Globus pallidus (tissue), 1 donor: ENCODE measurements at places on chromosomes 5 and 9.
A peak's percentile ranks its signal among the peaks of the same experiment; 100 is the strongest.

DNA sequence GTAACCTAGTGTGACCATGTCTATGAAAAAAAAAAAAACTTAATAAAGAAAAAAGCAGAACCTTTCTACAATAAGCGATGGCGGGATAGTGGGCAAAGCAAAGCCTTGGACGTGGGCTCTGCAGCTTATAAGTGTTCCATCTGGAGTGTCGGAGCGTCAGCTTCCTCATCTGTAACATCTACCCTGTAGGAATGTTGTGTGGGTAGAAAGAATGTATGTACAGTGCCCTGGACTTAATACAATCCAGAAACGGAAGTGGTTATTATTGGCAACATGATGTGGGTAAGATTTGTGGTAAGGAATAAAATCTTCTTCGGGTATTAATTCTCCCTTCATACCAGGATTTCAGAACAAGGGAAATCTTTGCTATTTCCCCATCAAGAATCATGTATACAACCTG is 66.5 kb downstream of the SEMA5A start:
- no peak for DNase-seq

- no peak for DNase-seq
Measured at GRCh38 chr9:78788101-78788500, 491.2 kb downstream of the PSAT1 start.

DNA sequence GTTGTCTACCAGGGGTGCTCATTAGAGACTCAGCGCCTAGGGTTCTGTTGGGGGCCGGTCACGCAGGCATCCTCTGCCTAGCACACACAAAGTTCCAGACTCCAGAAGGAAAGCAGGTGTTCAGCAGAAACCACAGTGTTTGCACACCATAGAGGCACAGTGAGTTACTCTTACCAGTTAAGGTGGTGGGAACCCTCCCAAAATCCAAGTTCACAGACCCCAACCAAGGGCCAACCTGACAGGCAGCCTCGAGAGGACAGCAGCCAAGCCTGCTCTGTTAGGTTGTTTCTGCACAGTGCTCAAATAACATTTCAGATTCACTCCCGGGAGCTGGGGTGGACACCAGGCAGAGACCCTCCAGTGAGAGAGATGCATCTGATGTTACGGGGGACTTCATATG is 36.2 kb downstream of the SECISBP2 start:
- DNase-seq = no peak

DNA sequence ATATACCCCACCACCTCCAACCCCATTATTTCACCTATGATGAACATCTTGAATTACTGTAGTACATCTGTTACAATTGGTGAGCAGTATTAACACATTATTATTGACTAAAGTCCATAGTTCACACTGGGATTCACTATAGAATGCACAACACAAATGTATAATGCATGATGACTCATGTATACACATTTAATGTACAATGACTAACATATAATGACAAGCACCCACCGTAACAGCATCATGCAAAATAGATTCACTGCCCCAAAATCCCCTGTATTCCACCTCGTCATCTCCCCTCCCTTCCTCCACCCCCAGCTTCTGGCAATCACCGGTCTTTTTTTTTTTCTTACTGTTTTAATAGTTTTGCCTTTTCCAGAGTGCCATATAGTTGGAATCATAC is 47.1 kb upstream of the NEK6 start:
- DNase-seq = no peak

GRCh38 chr5:180049185-180049548 is 22.4 kb downstream of the RNF130 start:
- DNase-seq = no peak

- peak; percentile 83 for DNase-seq
Measured at GRCh38 chr5:114361724-114362196, at the start of gene KCNN2. Gene KCNN2 (plus strand): TSS chr5:114362070. CDS start chr5:114362140, 70 bp downstream.

DNA sequence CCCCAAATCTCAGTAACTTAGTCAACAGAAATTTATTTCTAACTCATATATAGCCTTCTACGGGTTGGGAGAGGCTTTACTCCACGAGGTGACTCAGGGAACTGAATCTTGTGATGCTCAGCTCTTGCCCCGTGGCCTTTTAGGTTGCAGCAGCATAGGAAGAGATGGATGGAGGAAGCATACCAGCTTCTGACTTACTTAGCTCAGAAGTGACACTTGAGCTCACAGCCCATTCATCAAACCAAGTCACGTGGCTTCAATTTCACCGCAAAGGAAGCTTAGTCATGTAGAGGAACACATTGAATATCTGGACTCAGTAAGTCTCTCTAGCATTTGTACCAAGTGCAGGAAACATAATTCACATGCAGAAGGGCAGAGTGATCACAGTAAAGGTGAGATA is 124.1 kb upstream of the KCNN2 start:
- DNase-seq = no peak

- no peak for DNase-seq
Measured at GRCh38 chr5:174371600-174372094, 326.1 kb downstream of the NSG2 start.

GRCh38 chr5:133859073-133859472 is 109.4 kb downstream of the C5orf15 start:
- DNase-seq = no peak

DNA sequence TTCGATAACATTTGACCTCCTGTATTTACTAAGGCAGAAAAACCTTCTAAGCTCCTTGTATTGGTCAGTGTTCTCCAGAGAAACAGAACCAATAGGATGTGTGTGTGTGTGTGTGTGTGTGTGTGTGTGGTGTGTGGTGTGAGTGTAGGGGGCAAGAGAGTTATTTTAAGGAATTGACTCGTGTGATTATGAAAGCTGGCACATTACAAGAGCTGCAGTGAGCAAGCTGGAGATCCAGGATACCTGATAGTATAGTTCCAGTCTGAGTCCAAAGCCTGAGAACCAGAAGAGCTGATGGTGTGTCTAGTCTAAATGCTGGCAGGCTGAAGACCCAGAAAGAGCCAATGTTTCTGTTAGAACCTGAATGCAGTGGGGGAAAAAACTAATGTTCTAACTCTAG is 21.2 kb upstream of the PIK3R1 start:
- DNase-seq = no peak

DNA sequence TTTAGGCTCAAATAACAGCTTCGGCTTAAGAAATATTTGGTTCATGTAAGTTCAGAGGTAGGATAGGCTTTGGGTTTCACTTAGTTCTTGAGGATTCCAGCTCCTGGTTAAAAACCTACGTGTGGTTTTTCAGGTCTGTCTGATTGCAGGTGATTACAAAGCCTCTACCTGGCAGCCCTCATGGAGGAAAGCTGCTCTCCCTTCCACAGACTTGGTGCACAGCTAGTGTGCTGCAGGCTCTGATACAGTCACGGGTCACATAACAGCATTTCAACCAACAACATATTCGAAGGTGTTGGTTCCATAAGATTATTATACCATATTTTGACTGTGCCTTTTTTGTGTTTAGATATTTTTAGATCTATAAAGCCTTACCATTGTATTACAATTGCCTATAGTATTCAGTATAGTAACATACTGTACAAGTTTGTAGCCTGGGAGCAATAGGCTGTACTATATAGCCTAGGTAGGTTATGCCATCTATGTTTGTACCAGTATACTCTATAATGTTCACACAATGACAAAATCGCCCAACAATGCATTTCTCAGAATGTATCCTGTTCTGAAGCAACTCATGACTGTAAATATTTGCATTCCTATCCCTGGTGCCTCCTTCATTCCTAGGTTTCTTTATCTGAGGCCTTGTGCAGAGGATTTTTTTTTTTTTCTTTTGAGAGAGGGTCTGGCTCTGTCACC is 8.0 kb upstream of the DCP2 start:
- no peak for DNase-seq

DNA sequence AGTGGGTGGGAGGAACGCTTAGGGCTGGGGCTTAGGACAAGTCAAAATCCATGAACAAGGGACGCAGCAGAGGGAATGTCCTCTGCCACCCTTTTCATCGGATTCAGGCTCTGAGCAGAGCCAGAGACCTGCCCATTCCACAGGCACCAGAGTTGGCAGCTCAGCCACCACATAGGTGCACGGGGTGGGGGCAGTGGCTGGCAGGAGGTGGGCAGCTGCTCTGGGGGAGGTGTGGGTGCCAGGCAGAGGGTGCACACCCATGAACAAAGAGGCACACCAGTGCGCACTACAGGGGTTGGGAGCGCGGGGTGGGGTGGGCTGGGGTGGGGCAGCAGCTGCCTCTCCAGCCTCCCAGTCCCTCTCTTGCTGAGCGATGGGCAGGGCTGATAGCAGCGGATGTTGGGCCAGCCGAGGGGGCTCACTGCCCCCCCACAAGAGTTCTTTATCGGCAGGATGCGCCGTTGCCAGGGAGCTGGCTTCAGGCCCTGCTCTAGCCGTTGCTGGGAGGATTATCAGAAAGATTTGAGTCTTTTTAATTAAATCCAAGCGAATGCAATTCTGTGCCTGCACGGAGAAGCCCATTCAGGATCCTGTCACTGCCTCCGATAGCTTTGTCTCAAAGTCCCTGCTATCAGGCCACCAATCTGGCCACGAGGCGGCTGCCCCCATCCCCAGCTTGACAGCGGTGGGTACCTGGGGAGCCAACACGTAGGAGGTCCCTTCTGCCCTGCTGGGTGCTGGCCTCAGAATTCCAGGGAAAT is 64.3 kb upstream of the LMX1B start:
- no peak for DNase-seq

DNA sequence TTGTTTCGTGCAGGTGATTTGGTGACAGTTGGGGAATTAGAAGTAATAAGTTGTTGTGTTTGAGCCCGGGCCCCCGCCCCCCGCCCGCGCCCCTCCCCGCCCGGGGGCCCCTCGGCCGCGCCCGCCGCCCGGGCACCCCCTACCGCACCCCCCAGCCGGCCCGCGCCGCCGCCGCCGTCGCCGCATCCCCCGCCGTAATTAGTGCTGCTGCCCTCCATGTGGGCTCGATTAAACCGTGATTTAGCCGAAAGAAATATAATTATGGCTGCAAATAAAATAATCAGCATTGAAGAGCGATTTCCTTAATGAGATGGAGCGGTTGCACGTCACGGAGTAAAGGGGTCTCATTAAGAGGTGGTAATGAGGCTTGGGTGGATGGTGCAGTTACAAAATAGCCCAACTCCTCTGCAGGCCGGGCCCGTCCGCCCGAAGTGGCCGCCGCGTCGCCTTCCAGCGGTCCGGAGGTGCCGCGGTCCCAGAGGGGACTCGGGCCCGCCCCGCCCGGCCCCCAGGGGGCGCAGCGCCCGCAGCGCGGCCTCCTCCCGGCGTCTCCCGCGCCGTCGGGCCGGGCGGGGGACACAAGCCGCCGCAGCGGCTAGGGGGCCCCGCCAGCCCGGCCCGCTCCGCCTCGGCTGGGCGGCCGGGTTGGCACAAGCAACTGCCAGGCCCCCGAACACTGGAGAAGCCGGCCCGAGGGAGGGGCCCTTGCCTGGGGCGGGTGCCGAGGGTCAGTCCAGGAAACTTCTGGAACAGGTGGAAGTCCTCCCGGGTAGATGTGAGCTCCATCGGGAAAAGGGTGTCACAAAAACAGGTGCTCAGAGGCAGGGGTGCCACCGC is 6.9 kb upstream of the OTP start:
- DNase-seq = no peak

GRCh38 chr5:13780081-13780480 is 164.4 kb downstream of the DNAH5 start:
- no peak for DNase-seq

- no peak for DNase-seq
Measured at GRCh38 chr9:124264823-124265233, 7.1 kb downstream of the NEK6 start.

- DNase-seq = no peak
Measured at GRCh38 chr5:154999865-155000264, 13.7 kb upstream of the KIF4B start.

GRCh38 chr9:117013440-117013995 is 326.4 kb downstream of the TRIM32 start:
- DNase-seq = no peak

- DNase-seq = no peak
Measured at GRCh38 chr5:9103290-9103689, 442.6 kb downstream of the SEMA5A start.

- DNase-seq = no peak
Measured at GRCh38 chr5:88380332-88380731, 111.7 kb upstream of the TMEM161B start.

GRCh38 chr5:159609359-159609758 is 279.1 kb upstream of the IL12B start:
- no peak for DNase-seq

DNA sequence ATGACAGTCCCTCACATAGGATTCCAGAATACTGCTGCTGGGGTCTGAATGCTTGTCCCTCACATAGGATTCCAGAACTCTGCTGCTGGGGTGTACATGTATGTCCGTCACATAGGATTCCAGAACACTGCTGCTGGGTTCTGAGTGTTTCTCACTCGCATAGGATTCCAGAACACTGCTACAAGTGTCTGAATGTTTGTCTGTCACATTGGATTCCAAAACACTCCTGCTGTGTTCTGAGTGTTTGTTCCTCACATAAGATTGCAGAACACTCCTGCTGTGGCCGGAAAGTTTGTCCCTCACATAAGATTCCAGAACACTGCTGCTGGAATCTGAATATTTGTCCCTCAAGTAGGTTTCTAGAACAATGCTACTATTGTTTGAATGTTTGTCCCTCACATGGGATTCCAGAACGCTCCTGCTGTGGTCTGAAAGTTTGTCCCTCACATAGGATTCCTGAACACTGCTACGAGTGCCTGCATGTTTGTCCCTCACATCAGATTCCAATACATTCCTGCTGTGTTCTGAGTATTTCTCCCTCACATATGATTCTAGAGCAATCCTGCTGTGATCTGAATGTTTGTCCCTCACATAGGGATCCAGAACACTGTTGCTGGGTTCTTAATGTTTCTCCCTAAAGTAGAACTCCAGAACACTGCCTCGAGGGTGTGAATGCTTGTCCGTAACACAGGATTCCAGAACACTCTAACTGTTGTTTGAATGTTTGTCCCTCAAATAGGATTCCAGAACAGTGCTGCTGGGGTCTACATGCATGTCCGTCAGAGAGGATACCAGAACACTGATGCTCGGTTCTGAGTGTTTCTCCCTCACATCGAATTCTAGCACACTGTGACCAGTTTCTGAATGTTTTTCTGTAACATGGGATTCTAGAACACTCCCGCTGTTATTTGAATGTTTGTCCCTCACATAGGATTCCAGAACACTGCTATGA is 200.4 kb downstream of the FOXD4L6 start:
- DNase-seq = no peak

- DNase-seq = no peak
Measured at GRCh38 chr5:145471831-145472612, 363.1 kb downstream of the PRELID2 start.

DNA sequence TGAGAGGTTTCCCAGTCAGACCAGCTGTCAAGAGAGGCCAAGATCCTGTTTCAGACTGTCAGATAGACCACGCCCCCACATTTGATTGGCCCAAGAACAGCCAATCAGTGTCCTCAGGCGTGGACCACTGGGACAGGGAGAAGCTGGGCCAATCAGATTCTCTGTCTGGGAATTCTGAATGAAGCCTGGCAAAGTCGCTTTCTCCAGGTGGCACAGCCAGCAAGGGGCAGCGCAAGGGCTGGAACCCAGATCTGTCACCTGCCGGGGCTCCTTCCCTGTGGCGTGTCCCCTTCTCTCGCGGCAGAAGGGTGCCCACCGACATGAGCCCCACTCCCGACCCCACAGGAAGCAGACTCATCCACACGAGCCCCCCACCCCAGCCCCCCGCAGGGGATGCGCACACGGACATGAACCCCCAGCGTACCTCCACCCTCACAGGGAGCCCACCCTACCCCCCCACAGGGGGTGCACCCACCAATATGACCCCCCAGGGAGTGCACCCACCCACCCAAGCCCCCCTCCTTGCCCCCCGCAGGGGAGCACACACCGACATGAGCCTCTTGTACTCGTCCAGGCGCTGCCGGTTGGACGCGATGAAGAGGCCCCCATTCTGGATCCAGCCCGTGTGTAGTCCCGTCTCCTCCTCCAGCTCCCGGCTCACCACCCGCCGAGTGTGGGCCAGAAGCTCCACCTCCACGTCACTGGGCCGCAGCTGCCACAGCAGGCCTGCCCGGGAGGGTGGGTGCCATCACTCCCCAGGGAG is 6.1 kb downstream of the SARDH start:
- no peak for DNase-seq
